OCI-LY7 (cell line): ENCODE measurements at places on chromosomes 12 and 14.

GRCh38 chr14:32399920-32400319, 70.8 kb downstream of the AKAP6 start:
- DNase-seq: no peak

- DNase-seq: no peak
Observed at GRCh38 chr12:65517656-65518210, 239.2 kb downstream of the MSRB3 start.

GRCh38 chr14:76769636-76770292, 8.5 kb downstream of the VASH1 start:
- DNase-seq: no peak

- DNase-seq: peak; percentile 68
Observed at GRCh38 chr12:100141998-100142850, 450 bp downstream of the BLTP3B start.

- DNase-seq: no peak
Observed at GRCh38 chr12:105409801-105410471, 79.4 kb downstream of the C12orf75 start.
